CD14-positive monocyte (primary cell): ENCODE measurements at places on chromosomes 3 and 15. TPM values are rescaled to one million over a fixed set of nuclear protein-coding genes. Genes with fewer than 3 reads are reported as not detected.

GABRR3 gene
- not detected in 2 replicates for polyA plus RNA-seq

- H3K4me3 ChIP-seq: peak overlapping the region; percentile 92
- H3K36me3 ChIP-seq: peaks cover 35% of the 10 kb centered on the region
- peaks cover 83% of the 10 kb centered on the region for H3K4me1 ChIP-seq
- H3K27ac ChIP-seq: peak overlapping the region; percentile 99
- DNase-seq: peak; percentile 92
- no peaks in the 10 kb centered on the region for H3K27me3 ChIP-seq
Measured at GRCh38 chr15:90004671-90005070, 3.5 kb downstream of the ZNF710 start.

DNA sequence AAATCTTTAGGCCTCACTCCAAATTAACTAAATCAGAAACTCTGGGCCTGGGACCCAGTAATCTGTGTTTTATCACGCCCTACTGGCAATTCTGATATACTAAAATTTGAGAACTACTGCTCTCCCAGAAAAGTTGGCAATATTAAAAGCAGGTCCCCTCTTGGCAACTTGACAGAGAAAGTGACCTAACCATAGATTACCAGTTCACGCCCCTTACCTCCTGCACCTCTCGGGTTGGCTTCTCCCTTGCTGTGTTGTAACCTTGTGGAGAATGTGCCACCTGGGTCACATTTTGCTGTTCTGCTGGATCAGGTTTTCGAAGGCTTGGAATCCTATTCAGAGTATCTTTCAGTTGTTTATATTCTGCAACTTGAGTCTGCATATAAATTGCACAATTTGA is 59.1 kb downstream of the GOLIM4 start:
- no peak overlapping the region for H3K27ac ChIP-seq
- DNase-seq: no peak
- H3K27me3 ChIP-seq: no peaks in the 10 kb centered on the region
- no peak overlapping the region for H3K4me3 ChIP-seq

GRCh38 chr3:147514366-147515160 is 105.4 kb downstream of the ZIC1 start:
- H3K4me1 ChIP-seq: no peaks in the 10 kb centered on the region
- DNase-seq: no peak
- H3K27me3 ChIP-seq: no peaks in the 10 kb centered on the region
- no peaks in the 10 kb centered on the region for H3K36me3 ChIP-seq
- no peak overlapping the region for H3K4me3 ChIP-seq

DNA sequence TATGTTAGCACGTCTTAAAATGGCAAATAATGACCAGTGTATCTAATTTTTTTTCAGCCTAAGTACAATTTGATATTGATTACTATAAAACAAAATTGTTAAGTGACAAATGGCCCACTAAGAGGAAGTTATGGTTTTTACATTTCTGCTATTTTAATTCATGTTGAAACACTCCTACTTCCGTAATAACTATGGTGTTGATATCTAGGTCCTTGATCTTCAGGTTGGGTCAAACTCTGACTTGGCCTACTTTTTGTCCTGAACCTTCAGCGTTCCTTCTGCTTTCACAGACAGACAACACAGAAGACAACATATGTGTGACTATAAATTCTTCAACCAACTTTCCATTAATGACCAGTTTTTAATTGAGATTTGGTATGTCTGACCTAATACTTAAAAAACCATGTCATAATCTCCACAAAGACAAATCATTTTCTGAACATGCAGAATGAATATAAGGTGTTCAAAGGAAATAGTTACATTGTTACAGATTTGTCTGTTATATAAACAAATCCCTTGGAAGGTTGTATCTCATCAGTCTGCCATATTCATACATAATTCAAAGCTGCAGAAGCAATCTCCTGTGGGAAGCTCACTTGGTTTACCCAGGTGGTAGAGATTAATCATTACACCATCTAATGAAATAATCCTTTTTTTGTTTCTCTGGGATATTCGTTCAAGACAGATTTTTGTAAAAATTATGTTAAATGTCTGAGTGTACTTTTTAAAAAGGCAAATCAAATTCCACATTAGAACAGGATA is 92.1 kb upstream of the TSPAN3 start:
- no peaks in the 10 kb centered on the region for H3K27me3 ChIP-seq
- H3K36me3 ChIP-seq: peaks cover 5% of the 10 kb centered on the region
- no peak overlapping the region for H3K4me3 ChIP-seq
